ENCODE measurements at places on chromosomes 12 and 14.

DNA sequence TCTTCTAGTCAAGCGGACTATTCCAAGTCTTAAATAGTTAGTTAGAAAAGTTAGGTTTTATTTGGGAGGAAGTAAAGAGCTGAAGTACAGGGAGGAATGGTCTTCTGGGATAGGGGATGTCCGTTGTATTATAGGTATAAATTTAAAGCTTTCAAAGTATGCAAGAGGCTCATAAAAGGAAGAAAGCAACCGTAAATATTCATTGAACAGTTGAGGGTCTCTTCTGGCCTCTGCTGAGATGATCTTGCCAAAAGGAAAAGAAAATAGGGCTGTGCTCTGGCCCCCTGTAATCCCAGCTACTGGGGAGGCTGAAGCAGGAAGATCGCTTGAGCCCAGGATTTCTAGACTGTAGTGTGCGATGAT is 377 bp upstream of the TIMELESS start:
- DNase-seq: no peak

DNA sequence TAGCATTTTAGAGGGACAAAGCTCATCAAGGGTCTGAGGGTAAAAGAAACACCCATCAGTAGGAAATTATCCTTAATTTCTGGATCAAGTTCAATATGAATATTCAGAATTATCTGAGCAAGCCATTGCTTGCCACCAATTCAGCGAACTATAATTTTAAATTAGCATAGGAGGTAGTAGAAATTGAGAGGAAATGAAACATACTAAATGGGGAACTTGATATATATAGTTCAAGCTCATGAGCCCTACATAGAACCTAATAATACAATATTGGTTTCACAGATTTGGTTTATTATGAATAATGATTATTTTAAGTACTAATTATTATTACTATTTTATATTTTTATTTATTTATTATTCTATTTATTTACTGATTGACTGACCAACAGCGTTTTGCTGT is 42.1 kb upstream of the GXYLT1 start:
- DNase-seq: no peak

DNA sequence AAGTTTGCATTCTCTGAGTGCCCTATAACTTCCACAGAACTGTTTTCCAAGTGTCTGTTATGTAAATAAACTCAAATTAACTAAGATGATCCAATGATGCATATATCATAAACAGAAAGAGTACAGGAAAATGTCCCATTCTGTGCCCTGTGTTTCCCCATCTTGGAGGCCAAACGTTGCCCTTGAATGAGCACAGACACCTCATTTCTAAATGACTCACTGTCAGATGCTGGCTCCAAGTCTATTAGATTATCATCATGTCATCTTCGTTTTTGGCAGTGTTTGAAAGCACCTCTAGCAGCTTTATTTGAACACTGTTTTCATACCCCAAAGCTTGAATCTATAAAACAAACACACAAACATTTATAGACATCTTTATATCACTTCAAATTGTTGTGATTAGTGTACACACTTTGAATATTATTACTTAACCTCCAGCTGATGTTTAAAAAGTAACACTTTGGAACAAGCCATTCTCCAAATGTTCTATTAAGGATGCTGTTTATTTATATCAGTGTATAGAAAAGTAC is 424.2 kb downstream of the NOVA1 start:
- DNase-seq: no peak

GRCh38 chr12:30448038-30448437 is 247.6 kb downstream of the IPO8 start:
- no peak for DNase-seq

DNA sequence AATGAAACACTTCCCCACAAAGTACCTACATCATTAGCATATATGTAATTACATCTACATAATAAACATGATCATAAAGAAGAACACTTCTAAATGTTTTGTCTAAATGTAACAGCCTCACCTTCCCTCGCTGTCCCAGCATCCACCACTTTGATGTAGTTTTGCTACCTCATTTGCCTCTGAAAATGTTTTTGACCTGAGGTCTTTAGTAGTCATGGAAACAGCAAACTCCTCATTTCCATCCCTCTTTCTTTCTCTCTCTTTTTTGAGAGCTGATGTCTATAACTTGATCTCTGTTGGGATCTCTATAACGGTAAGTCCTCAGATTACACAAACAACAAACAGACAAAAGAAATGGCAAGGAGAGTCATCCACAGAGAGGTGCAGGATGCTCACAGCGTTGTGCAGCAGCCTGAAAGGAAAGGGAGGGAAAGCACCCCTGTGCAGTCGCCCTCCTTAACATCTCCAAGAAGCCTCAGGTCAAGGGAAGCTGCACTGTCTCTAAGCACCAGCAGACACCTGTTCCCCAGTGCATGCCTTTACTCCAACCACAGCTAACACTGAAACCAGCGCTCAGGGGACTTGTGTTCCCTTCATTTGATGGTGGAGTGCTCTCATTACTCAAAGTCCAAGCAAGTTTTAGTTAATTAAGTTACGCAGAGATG is 268.7 kb downstream of the TMEM132D start:
- DNase-seq: no peak

DNA sequence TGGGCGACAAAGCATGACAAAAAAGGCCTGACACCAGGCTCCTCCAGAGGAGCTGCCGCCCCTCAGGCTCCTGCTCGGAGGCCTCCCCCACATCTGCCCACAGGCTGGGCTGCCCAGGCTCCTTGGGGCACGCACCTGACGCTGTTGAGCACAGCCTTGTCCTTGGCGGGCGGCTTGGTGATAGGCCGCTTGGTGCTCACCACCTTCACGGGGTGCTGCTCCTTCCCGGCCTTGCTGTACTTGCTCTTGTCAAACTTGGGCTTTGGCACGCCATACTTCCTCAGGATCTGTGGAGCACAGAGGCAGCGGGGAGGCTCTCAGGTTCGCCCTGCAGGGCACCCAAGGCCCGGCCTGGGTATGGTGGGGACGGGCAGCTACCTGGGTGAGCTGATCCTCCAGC is 53.4 kb downstream of the TRAFD1 start:
- no peak for DNase-seq

GRCh38 chr14:56328021-56328420 is 209.8 kb downstream of the PELI2 start:
- DNase-seq: no peak

DNA sequence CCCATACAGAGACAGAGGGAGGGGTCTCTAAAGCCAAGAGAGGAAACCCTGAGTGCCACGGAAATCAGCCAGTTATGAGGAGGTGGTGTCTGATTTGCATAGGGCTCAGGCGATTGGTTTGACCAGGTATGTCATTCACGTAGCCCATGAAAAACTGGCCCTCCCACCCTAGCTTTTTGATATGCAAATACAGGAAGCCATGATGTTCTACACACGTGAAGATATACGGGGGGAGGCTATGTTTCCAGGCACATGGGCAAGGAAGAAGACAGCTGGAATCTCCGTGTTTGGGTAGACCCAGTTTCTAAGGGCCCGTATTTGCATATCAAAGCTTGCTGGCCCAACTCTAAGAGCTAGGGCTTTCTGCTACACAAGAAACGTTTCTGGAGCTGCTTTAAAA is 717.8 kb upstream of the SEL1L start:
- no peak for DNase-seq

DNA sequence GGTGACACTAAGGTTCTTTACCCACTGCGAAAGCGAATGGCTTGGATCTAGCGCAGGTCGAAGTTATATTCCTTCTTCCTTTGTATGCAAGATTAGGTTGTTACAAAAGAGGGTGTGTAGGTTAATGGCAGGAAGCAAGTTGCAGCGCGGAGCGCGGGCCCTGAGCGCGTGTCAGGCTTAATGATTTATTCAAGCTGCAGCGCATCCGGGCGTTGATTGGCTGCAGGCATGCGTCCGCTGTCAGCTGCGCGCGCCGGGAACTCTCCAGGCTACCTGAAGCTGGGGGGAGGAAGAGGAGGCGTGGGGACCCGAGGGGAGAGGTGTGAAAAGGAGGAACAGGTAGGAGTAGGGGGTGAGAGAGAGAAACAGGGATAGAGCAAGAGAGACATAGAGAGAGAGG is 7.4 kb downstream of the ASCL1 start:
- peak; percentile 55 for DNase-seq

DNA sequence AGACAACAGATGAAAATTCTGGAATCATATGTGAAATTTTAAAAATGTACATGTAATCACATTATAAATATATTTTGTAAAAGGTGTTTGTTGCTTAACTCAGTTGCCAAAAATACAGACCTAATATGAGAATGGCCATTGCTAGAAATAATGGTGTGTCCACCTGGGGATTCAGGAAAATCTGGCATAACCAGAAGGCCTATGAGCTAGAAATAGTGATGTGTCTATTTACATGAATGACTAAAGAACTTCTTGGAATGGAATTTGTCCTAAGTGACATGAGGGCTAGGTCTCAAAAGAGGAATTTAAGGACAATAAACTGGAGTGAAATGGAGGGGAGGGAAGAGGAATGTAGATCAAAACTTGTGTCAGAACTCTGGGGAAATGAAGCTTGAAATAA is 126.4 kb downstream of the PTPRR start:
- no peak for DNase-seq

All from glutamatergic neuron (in vitro differentiated cells).